Muscle of arm (tissue), 14 donors: ENCODE measurements at places on chromosomes 5 and 9.

- no peak for DNase-seq
Measured at GRCh38 chr5:96317945-96318344, 115.1 kb downstream of the PCSK1 start.

GRCh38 chr9:31032206-31032605, 1352.2 kb upstream of the ACO1 start:
- no peak for DNase-seq

DNA sequence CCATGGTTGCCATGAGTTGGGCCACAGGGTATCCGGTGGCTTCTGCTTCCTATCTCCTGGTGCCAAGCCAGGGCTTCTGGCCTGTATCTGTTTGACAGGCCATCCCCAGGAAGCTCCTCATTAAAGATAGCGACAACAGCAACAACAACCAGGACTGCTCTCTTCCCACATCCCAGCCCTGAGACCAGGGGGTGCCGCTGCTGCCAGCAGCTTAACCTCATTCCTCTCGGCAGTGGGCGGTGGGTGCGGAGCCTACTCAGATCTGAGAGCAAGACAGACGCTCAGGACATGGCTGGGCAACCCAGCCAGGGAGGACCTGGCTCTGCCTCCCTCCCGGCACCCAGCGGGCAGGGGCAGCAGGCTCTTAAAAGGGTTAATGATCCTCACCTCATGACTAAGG, 98.3 kb downstream of the PSD2 start:
- DNase-seq: no peak

GRCh38 chr5:127870914-127871313, 167.7 kb downstream of the CCDC192 start:
- no peak for DNase-seq

DNA sequence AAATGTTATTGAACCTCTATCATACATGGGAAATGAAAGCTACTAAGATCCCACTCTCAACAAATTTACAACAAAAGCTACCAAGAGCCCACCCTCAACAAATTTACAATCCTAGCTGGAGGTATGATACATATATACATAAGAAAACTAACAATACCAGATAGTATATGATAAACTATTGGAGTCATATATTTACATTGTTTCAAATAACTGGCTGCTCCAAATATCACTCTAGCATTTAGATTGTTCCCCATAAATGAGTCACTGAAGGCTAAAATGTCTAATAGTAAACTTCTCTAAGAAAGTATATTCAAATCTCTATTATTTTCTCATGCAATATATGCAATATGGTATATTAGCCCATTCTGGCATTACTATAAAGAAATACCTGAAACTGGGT, 151.1 kb downstream of the TMEM161B start:
- no peak for DNase-seq

GRCh38 chr5:68215898-68216244, 315 bp downstream of the PIK3R1 start:
- peak; percentile 38 for DNase-seq

- no peak for DNase-seq
Measured at GRCh38 chr9:36392489-36392888, 7.6 kb downstream of the RNF38 start.

GRCh38 chr5:34611464-34612415, 44.4 kb upstream of the RAI14 start:
- no peak for DNase-seq

DNA sequence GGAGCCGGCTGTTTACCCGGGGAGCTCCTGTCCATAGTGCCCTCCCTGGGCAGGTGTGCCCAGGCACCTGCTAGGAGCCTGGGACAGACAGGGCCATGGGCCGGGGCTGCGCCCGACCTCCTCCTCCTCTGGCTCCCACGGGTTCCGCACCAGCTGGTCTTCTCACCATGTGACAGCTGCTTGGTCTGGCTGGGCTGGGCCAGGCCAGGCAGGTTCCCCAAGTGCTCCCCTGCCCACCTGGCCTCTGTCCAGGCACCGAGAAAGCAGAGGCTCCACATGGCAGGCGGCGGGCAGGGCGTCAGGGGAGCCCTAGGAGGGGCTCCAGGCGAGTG, 60.0 kb downstream of the OLFM1 start:
- no peak for DNase-seq

GRCh38 chr5:168939887-168940544, 360.8 kb upstream of the PANK3 start:
- no peak for DNase-seq

GRCh38 chr9:95506428-95506677, 10.4 kb downstream of the PTCH1 start:
- DNase-seq: peak; percentile 57

- no peak for DNase-seq
Measured at GRCh38 chr5:5432020-5432707, 9.7 kb downstream of the ICE1 start.

- DNase-seq: peak; percentile 3
Measured at GRCh38 chr9:132078699-132079356, 839 bp downstream of the MED27 start.

DNA sequence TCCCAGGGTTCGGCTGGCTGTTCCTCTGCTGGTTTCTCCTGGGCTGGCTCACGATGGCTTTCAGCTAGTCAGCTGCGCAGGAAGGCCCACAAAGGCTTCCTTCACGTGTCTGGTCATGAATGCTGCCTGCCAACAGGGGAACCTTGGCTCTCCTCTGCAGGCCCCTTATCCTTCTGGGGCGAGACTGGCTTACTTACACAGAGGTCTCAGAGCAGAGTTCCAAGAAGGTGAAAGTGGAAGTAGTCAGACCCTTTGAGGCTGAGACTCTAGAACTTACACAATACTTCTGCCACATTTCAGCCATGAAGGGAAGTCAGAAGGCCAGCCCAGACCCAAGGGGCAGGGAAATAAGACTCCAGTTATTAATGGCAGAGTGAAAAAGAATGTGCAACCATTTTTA, 99.5 kb downstream of the LHFPL2 start:
- DNase-seq: no peak

DNA sequence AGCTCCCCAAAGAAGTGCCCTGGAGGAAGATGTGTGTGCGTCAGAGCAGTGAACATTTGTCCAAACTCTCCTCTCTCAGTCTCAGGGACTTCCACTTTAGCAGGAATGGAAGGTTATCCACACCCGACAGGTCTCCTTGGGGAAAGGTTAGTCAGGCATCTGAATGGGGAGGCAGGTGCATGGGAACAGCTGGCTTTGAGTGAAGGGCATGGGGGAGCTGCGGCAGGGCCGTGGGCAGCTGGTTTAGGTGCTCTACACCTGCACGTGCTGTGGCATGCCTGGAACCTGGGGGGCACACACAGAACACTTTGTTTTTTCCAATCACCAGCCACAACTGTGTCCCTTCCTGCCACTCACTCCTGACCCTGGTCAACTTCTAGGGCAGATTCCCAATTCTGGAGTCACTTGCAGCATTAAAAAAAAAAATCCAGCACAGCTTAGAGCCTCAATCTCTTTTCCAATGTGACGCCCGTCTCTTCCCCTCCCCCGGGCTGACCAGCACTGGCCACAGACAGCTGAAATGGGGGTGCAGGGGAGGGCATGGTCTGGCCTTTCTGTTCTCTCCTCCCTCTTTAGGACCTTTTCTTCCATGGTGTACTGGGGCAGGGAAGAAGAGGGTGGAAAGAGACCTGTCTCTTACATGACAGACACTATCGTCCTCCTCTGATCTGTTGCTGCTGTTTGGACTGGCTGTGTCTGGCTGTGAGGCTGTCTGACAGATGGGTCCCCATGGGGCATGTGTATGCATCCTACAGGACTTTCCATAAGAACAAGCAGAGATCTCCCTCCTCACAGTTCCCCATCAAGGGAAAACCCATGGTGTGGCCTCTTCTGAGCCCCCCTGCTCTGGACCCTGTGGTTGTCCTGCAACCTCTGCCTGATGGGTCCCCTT, 9.5 kb upstream of the IL3 start:
- DNase-seq: no peak

DNA sequence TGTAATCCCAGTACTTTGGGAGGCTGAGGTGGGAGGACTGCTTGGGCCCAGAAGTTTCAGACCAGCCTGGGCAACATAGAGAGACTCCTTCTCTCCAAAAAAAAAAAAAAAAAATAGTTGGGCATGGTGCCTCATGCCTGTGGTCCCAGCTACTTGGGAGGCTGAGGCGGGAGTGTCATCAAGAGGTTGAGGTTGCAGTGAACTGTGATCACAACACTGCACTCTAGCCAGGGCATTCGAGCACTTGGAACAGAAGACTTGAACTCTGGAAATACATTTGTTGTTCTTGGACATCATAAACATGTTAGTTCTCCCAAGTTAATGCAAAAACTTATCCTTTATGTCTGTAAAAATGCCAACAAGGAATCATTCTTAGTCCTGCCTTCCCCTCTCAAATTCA, 29.6 kb downstream of the EHMT1 start:
- DNase-seq: no peak

GRCh38 chr5:119367502-119368237, 11.9 kb downstream of the TNFAIP8 start:
- no peak for DNase-seq

- DNase-seq: no peak
Measured at GRCh38 chr5:149604321-149604720, 23.0 kb downstream of the ARHGEF37 start.

- DNase-seq: no peak
Measured at GRCh38 chr5:100731768-100732167, 171.3 kb downstream of the ST8SIA4 start.

GRCh38 chr9:83521011-83521410, 17.2 kb downstream of the FRMD3 start:
- DNase-seq: no peak

DNA sequence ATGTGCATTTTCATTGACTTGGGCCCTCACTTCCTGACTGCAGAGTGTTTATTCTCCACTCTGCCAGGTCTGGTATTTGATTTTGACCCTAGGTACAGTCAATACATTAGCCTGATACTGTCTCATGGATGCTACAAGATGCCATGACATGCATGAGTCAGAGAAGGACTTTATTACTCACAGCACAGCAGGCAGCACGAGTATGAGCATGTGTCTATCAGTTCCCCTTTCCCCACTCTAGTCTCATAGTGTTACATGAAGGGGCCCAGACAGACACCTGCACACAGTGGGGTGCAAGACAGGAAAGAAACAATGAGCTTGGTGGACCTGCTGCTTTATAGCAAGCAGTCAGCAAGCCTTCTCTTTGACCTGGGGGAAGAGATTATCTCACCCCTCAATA, 19.6 kb downstream of the ITGA2 start:
- DNase-seq: no peak

GRCh38 chr9:18673179-18673578, 199.2 kb downstream of the ADAMTSL1 start:
- DNase-seq: no peak

DNA sequence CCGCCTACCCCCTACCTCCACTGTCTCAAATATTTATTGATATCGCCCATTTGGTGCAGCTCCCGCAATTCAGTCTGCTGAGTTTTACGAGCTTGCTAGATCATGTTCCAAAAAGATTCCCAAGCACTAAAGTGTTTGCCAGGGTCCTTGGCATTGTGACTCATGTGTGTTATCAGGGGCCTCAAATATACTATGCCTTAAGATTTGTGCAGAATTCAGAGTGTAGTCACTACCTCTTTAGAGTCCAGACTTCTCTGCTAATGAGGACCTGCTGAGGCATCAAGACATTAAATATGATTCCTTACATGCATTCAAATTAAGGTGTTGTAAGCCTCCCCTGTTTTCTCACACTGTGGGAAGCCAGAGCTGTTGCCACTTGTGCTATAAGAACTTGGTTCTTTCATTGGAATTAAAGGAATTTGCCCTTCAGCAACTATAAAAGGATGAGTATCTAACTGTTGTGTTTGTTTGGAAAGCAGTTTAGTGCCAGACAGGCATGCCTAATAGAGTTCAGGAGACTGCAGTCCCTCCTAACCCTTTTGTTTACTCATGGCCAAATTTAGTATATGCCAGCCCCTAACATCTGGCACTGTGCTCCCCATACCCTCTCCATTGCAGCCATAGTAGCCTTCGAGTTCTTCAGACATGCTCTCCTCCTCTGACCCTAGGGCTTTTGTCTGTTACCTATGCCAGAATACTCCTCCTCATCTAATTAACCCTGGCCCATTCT, 316.4 kb downstream of the NR3C1 start:
- DNase-seq: no peak

DNA sequence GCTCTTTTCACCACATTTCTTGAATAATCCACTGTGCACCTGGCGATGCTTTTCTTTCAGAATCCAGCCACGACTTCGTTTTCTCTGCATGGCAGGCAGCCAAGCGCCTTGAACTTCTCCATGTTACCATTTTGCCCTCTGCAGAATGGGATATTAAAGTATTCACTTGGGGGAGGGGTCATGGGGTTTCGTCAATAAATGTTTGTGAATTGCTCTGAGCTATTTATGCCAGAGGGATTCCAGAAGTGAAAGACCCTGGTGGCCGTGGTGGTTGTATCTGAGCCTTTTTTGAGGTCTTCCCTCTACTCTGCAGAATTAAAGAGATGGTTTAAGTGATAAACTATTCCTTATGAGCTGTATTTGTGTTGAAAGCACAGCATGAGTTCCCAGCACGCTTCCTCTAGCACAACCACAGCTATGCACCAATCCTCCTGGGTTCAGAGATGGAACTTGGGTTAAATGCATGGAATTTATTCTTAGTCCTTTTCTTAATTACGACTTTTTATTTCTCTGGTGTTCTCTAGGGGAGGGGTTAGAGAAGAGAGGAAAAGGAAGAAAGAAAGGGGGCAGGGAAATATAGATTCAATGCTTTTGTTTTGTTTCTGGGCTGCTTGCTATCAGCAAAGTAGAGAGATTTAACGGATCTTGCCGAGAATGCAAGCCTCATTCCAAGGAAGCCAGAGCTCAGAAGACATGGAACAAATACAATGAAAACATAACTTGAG, 478.2 kb upstream of the TNC start:
- DNase-seq: peak; percentile 59

DNA sequence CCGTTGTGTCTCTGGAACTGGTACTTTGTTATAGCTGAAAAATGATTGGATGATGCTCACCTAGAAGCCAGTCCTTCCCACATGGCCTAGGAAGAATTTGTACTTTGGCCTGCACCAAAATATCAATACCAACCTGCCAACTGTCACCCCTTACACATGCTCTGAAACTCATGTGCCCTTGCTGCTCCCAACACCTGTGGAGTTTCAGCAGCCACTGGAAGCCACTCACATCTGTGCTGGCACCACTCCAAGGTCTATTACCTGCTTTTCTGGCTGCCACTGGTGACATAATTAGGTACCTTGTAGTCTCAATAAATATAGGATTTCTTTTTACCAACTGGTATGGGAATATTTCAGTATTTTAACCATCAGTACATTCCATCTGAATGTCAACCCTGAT, 363.6 kb downstream of the SH3GL2 start:
- no peak for DNase-seq

GRCh38 chr9:123059472-123060220, 26.2 kb downstream of the GPR21 start:
- no peak for DNase-seq

GRCh38 chr5:150779397-150780186, 1.0 kb downstream of the SMIM3 start:
- DNase-seq: no peak

- no peak for DNase-seq
Measured at GRCh38 chr9:85876628-85877027, 64.3 kb upstream of the NAA35 start.
